ENCODE measurements at places on chromosomes 11 and 22.

GRCh38 chr11:58844361-58845005, at the start of gene GLYATL2:
Gene GLYATL2, minus strand, starts transcription at chr11:58844704. Its CDS starts 5,092 bp downstream, at chr11:58839612.
- no peak for DNase-seq

- no peak for DNase-seq
Measured at GRCh38 chr11:57638005-57638781, 11.5 kb downstream of the YPEL4 start.

DNA sequence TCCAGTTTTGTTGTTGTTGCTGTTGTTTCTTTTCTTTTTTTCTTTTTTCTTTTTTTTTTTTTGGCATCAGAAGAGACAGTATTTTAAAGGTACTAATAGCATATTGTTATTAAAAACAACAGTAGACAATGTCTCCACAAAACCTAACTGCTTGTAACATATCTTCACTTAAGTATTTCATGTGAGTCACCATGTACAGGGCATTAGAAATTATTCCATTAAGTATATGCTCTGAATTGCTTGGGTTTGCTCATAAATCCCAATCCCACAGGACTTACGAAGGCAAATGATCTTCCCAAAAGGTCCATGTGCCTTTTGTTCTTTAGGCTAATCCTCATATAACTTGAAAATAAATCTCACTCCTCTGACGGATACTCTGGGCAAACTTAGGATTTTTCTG, 35.9 kb downstream of the MAP6 start:
- no peak for DNase-seq

DNA sequence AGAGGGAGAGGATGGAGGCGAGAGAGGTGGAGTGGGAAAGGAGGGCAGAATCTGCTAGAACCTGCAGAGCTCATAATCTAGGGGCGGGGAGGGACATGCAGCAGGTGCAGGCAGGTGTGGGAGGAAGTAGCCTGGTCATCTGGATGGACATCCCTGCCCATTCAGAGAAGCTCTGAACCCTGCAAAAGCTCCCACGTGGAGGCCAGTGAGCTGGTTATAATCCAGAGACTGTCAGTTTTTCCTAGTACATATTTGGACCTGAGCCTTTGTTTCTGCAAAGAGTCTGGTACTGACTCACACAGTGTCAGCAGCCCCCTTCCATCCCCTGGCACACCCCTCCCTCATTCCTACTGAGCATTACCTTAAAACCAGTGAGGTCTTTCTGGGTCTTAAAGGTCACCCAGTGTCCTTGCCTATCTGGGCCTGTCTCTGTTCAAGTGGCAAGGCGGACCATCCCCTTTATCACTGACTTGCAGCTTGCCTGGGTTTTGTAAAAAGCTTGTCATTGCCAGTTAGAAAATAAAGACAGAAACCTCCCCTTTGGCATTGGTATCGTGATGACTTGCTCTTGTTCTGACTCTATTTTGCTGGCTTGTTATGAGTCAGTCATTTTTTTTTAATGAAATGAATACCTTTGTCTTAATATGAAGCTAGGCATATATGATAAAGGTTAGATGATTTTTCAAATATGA, 26.1 kb downstream of the PTPRJ start:
- DNase-seq = no peak

DNA sequence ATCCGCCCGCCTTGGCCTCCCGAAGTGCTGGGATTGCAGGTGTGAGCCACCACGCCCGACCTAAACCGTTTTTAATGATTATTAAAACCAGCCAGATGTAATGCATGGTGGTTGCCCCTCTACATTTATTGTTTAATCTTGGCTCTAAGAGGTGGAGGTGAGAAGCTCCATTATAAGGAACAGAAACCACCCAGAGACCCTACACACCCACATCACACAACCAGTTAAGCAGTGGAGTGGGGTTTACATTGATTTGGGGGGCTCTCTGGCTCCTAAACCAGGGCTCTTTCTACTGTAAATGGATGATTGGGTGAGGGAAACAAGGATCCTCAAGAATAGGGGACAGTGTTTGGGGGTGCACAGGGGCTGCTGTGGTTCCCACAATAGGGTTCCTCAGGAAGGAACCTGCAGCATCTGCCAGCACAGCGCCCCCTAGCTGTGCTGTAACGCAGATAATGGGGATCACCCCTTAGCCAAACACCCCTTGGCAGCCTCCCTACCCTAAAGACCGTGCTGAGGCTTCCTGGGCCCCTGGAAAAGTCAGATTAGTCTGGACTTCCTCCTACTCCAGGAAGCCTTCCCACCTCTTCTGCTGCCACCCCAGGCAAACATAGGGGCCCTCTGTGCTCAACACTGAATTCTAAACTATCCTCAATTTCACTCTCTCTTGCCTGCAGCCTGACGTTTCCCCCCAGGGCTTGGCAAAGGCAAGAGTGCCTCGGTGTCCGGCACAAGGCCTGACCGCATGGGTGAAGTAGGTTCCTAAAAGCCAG, 2.4 kb downstream of the MPST start:
- DNase-seq = peak; percentile 34

- no peak for DNase-seq
Measured at GRCh38 chr22:35729309-35729698, 11.6 kb downstream of the APOL5 start.

DNA sequence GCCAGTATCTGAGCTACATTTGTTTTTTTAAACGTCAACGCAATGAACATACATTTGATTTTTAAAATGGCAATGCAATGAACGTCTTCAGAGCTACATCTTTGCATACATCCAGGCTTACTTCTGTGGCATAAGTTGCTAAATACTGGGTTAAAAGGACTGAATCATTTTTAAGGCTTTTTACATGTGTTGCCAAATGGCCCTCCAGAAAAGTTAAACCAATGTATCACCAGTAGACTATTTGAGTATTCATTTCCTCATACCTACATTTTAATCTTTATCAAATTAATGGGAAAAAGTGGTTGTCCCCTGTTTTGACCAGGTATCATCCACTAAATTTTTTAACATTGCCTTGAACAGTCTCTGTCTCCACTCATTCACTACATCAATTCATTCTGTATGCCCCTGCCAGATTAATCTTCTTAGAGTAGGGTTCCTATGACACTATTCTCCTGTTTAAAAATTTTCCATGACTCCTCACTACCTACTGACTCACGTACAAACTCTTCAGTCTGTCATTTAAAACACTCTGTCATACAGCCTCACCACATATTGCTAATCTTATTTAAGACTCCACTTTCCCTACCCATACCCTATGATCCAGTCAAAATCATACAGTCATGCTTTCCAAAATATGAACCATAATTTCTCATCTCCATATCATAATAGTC, 12.4 kb upstream of the PRRG4 start:
- DNase-seq = no peak

GRCh38 chr11:129320494-129320893, 55.2 kb upstream of the BARX2 start:
- no peak for DNase-seq

DNA sequence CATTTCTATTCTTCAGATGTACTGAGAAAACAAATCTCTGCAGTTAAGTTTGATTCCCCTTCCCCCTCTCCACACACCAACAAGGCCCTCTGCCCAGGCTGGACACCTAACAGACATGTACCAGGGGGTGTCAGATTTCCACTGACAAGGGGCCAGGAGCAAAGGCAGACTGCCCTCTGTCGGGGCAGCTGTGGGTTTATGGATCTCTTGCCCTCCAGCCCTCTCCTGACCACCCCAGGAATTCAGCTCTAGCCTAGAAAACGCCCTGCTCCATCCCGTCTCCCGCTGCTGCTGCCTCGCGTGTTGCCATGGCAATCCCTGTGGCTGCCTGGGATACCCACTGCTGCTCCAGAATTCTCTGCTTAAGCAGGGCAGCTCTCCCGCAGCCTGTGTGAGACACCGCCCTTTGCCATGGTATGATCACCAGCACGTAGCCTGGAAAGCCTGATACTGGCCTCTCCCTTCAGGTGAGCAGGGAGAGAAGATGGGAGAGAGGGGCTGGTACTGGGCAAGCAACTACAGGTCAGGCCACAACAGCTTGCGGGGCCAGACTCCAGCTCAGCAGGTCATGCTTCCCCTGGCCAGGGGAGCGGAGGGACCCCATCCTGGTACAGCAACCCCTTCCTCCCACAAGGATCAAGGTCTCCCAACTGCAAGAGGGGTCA, 41.6 kb downstream of the BUD13 start:
- no peak for DNase-seq

DNA sequence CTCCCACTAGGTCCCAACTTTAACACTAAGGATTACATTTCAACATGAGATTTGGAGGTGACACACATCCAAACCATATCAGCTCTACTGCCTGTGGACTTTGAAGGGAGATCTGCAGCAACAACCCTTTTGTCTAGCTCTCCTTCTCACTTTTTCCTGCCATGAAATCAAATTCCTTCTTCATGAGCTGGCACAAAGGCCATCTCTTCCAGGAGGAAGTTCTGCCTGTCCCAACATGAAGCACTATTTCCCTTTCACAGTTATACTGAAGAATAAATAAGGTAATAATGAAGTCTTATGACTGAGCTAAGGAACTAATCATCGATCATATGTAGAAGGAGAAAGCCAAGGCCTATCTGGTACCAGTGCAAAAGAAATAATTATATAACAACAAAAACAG, 253.5 kb upstream of the TENM4 start:
- no peak for DNase-seq

DNA sequence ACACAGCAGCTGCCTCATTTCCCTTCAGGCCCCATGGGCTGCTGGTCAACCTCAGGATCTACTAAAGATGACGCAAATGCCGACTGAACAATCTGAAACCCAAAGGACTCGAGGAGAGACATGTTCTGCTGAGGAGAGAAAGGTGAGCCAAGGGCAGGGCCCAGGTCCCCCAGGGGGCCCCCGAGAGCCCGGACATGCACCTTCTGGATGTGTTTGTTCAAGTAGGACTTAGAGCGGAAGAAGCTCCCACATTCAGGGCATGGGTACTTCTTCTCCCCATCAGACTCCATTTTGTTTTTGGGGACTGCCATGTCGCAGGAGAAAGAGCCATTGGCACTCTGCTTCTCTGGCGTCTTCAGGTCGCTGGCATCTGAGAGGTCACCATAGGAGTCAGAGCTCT, 19.3 kb downstream of the PATZ1 start:
- DNase-seq = no peak

GRCh38 chr11:60809249-60809648, 24.1 kb downstream of the MS4A10 start:
- DNase-seq = no peak

GRCh38 chr11:117985953-117986887, at the start of gene IL10RA:
Gene IL10RA, plus strand, starts transcription at chr11:117986394. Its CDS starts 74 bp downstream, at chr11:117986468.
- peak; percentile 72 for DNase-seq

GRCh38 chr22:17637490-17638181, 921 bp upstream of the BCL2L13 start:
- DNase-seq = no peak

DNA sequence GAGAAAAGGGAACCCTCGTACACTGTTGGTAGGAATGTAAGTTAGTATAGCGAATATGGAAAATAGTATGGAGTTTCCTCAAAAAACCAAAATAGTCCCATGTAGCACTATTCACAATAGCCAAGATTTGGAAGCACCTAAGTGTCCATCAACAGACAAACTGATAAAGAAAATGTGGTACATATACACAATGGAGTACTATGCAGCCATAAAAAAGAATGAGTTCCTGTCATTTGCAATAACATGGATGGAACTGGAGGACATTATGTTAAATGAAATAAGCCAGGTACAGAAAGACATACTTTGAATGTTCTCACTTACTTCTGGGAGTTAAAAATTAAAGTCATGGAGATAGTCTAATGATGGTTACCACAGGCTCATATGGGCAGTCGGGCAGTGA, 64.0 kb upstream of the RAB1B start:
- DNase-seq = no peak

DNA sequence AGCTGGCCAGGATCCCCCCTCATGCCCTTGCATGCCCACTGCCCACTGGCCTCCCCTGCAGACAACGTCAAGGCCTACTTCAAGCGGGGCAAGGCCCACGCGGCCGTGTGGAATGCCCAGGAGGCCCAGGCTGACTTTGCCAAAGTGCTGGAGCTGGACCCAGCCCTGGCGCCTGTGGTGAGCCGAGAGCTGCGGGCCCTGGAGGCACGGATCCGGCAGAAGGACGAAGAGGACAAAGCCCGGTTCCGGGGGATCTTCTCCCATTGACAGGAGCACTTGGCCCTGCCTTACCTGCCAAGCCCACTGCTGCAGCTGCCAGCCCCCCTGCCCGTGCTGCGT, 7.9 kb downstream of the AIP start:
- no peak for DNase-seq

- DNase-seq = no peak
Measured at GRCh38 chr22:17783312-17783711, 9.0 kb upstream of the BID start.

GRCh38 chr11:60919320-60919719, 4.9 kb upstream of the TMEM132A start:
- no peak for DNase-seq

GRCh38 chr22:38775656-38776055, 18.3 kb downstream of the DNAL4 start:
- no peak for DNase-seq

- DNase-seq = no peak
Measured at GRCh38 chr11:87081358-87081757, 43.6 kb downstream of the TMEM135 start.

- DNase-seq = no peak
Measured at GRCh38 chr11:17452668-17453067, 24.0 kb downstream of the ABCC8 start.

GRCh38 chr22:42284643-42285181, 14.3 kb upstream of the TCF20 start:
- DNase-seq = no peak

- DNase-seq = no peak
Measured at GRCh38 chr22:27106985-27107384, 449.6 kb downstream of the MIAT start.

DNA sequence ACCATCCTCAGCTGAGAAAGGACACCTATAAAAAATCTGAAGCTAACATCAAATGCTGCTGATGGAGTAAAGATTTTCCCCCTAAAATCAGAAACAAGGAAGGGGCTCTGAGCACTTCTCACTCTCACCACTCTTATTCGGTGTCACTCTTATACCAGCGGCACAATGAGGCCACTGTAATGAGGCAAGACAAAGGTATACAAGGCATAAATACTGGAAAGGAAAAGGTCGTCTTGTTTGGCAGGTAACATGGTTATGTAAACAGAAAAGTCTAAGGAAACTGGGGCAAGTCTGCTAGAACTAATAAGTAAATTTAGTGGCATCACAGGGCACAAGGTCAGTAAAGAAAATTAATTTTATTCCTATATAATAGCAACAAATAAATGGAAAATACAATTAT, 8.1 kb upstream of the MOB2 start:
- no peak for DNase-seq

GRCh38 chr11:48040830-48041444, 60.6 kb downstream of the PTPRJ start:
- no peak for DNase-seq

DNA sequence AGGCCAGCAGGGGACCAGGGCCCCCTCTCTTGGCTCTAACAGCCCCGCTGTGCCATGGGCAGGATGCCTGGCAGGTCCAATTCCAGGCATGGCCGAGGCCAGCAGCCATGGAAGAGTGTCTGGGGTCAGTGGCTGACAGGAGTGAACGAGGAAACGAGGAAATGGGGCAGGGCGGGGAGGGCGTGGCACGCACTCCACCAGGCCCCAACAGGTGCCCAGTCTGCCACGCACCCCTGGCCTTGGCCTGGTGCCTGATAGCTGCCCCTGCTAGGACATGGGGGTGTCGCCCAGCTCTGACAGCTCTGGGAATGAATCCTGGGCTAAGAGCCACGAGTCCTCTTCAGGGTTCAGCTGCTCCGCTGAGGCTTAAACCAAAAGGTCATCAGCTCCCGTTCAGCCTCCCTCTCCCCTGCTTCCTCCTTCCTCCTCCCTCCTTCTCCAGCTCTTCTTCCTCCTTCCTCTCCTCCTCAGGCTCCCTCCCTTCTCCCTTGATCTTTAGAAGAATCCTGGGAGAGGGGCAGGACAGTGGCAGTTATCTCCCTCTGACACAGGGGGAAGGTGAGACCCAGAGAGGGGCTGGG, 11.5 kb upstream of the TBC1D22A start:
- DNase-seq = no peak
